ENCODE measurements at places on chromosomes 2 and 18.

DNA sequence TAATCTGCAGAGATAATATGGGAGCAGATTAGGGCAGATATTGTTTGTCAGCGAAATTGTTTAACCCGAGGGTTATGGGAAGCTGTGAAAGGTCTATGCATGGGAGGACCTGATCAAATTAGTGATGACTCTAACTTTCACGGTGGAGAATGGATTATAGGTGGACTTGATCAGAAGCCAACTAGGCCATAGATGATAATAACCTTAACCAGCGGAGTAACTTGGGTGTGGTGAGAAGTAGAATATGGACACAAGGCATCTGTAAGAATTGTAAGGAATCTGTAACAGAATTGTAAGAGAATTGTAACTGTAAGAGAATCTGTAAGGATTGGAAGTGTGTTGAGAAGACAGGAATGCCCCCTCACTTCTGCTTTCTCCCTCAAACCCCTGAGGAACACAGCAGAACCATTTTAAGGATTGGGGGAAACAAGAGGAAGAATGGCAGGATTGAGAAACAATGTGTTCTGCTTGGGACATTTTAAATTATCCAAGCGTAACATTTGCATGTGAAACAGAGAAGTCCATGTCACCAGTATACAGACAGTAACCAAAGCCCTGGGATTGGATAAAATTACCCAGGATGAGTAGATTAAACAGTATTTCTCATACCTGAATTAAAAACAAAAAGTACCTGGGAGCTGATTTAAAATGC is 14.9 kb upstream of the SLC39A10 start:
- no peak for DNase-seq

- peak; percentile 17 for DNase-seq
These were observed 37.2 kb downstream of the CREG2 start for GRCh38 chr2:101349893-101350662.

- DNase-seq = no peak
These were observed 54.9 kb downstream of the FHOD3 start for GRCh38 chr18:36352384-36352783.

- DNase-seq = peak; percentile 42
These were observed 403 bp downstream of the COL4A3 start for GRCh38 chr2:227164763-227165291.

- DNase-seq = no peak
These were observed 23.4 kb downstream of the MBD5 start for GRCh38 chr2:148044322-148044721.

DNA sequence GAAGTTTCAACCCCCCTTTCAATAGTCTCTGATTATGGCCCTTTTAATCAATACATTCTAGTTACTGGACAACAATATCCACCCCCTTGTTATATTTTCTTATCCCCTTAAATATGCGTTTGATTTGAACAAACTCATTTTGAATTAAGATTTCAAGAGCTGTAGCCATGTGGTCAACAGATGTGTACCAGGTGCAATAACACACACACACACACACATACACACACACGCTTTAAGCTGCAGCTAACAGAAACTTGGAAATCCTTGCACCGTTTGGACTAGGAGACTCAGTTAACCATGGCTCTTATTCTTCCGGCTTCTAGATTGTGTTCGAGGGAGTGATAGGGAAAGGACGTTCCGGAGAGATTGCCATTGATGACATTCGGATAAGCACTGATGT is 82.8 kb downstream of the NRP2 start:
- no peak for DNase-seq

- DNase-seq = no peak
These were observed 11.9 kb downstream of the ADRA2B start for GRCh38 chr2:96104487-96104861.

GRCh38 chr2:187769437-187769836 is 215.2 kb upstream of the TFPI start:
- DNase-seq = no peak

- no peak for DNase-seq
These were observed 46.0 kb downstream of the ZNF516 start for GRCh38 chr18:76449111-76449453.
